ENCODE measurements at places on chromosomes 2 and 18.

DNA sequence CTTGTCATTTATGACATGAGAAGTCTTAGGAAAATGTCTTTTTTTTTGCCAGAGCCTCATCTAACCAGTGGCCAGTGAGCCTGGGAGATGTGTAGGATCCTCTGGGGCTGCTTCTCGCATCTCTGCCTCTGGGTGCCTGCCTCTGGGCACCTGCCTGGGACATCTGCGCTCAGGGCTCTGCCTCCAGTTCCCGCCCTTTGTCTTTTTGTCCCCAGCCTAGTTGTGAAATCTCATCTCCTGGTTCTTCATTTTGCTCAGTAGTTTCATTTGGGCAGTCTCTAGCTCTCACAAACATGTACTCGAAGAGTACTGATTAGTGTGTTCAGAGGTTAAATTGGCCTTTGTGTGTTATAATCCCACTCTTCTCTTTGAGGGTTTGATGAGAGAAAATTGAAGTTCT lies 92.0 kb downstream of the LTBP1 start:
- DNase-seq, result no peak

GRCh38 chr2:16639431-16639830 lies 26.2 kb downstream of the CYRIA start:
- no peak for DNase-seq

DNA sequence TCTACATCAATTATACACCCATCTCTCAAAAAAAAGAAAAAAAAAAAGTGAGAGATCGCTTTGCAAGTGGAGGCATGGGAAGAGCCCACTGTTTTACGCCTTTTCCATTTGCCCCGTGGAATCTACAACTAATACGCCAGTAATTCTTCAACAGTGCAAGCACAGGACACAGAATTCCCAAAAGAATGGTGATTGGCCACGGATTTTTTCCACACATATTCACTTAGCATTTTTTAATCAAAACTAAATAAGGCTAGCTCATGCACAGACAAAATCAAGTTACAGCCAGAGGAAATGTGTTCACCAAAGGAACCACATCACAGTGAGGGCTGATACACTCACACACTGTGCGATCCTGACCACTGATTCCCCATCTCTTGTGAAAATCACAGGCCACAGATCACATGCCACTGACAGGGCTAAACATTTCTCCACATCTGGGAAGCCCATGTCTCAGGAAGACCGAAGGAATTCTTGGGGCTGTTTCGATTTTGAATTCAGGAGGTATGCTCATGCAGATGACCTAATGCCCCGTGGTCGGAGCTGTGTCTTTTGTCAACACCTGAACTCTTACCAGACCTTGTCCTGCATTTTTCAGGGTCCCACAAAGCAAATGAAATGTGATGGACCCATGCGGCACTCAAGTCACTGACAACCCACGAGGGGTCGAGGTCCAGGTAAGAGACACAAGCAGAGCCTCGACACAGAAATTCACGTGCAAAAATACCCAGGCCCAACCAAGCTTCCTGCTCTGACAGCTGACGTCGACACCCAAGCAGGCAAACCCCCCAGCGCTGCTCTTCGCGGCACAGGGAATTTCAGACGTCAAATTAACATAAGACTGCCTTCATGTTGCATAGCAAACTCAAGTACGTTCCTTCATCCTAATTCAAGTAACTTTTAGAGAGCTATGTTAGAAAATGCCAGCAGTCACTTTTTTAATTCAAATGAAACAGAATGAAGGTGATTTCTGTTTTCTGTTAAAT lies 69.6 kb downstream of the ZNF516 start:
- DNase-seq, result peak; percentile 30

GRCh38 chr2:240293557-240294461 lies 141.7 kb upstream of the GPC1 start:
- no peak for DNase-seq

DNA sequence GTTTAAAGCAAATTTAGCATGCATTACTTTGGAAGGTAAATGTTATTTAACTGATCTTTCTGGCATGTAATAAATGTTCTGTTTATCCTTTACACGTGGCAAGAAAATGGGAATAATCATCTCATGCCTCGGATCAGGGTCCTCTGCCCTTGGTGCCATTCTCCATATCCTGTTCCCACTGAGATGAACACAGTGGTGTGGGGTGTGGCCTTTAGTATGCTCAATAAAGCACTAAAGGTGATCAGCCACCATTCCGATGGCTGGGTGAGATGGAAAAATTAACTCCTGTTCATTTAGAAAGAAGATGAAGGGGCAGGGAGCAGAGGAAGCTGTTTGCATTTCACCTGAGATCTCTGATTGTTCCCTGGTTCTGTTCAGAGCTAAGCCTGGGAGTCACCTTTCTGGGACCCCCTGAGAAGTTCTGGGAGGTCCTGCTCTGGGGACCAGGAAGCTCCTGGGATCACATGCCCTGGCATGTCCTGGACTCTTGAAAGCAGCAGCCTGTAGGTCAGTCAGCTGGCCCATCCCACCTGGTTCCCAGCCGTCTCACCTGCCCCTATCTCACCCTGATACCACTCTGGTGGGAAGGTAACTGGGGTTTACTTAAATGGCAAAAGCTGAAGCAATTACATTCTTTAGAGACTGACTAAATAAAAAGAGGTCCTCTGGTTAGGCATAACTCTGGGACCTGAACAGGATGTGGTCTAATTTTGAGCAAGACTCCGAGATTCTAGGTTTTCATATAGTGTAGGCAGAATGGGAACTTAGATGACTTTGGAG lies 288.9 kb upstream of the EPAS1 start:
- DNase-seq, result peak; percentile 65

DNA sequence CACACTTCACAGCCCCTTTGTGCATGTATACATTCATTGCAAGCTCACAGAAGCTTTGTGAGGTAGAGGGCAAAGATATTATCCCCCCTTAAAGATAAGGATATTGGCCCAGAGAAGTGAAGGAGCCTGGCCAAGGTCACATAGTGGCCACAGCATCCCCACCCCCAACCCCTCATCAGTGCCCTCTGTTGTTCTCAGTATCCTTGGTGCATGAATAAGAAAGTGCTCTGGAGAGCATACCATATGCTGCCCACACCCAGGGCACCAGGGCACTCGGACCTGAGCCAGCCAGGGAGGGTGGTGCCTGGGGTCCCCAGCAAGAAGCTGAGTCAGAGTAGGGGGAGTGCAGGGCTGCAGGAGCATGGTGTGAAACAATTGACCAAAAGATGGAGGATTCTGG lies 3.3 kb downstream of the DYSF start:
- DNase-seq, result no peak

DNA sequence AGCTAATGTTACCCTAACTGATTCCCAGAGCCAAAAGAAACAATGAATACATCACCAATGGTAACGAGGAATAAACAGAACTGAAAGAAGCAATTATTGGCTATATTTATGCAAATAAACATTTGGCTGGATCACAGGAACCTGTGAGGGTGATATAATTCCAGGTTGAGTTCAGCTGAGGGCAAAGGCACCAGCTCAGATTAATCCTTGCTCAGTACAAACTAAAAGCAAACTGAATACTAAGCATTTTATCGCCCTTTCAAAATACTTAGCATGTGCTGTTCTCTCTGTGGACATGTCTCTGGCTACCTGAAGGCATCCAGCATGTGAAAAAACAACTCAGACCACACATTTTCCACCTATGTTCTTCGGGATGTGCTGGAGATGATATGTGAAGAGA lies 791.7 kb downstream of the METTL4 start:
- no peak for DNase-seq

DNA sequence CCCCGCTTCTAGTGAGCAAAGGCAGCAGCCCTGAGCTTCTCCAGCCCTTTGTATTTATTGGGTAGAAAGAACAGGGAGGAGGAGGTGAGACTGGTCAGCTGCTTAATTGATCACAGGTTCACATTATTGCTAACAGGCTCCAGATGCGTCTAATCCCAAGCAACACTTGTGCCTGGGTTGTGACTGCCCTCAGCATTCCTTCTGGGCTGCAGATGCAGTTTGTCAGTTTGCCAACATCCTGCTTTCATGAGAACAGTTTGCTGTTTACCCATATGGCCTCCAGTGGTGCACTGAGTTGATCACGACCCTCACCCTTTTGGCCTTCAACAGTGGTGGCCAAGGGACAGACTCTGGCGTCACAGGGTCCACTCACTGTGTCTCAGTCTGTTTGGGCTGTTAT lies 159.5 kb upstream of the ZNF516 start:
- DNase-seq, result no peak

DNA sequence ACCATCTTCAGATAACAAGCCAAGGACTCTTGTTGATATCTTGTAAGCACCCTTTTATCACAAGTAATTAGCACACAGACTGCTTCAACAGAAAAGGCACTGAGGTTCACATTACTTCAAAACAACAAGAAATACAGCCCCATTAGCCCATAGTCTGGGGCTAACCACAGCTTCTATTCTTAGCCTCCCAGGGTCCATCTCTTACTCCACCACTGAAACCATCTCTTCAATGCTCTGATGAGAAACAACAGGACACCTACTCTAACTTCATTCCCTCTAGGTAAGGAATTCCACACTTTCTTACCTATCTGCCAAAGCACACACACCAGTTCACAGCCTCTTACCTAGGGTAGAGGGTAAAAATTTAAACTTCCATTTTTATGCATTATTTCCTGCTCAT lies 26.4 kb upstream of the CYTIP start:
- no peak for DNase-seq

DNA sequence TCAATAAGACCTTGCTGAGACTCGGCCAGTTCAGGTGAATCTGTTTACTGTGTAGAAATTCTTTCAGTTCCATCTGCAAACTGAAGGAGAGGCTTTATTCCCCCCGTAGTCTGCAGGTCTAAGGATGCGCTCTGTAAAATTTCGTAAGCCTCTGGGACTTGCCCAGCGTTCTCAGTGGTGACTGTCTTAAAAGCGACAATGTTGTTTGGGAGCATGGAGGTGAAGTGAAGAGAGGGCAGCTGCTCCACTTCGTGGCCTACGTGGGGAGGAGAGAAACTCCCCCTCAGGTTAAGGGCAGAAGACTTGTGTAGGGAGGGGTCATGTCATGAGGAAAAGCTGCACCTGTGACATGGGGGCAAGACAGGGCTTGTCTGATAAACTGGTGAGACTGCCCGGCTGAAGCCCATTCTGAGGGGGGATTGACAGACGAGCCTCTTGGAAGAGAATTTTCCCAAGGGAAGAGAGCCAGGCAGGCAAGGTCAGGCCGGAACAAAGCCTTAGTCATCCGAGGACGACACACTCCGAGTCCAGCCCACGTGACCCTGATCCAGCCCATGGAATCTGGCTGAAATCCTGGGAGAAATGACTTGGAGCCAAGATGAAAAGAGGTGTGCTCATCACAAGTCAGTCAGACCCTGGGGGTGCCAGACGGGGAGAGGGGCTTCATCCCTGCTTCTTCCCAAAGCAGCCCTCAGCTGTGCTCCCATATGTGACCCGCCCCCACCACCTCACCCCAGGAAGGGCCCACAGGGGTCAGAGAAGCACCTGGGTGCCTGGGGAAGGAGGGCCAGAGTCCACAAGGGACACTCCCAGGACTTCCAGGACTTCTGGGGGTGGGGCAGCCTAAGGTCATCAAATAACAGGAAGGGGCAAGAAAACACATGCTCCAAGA lies 88.5 kb upstream of the SH3BP4 start:
- peak; percentile 55 for DNase-seq

GRCh38 chr18:36350839-36351469 lies 53.4 kb downstream of the FHOD3 start:
- no peak for DNase-seq

All from iris pigment epithelial cell (primary cell).